Activated CD4-positive, CD25-positive, alpha-beta regulatory T cell treated with anti-CD3 and anti-CD28 coated beads, Interleukin-2, amount 50 U/mL, for 24 hours (primary cell): ENCODE measurements at places on chromosomes 3 and 15.
A peak's percentile ranks its signal among the peaks of the same experiment; 100 is the strongest.

DNA sequence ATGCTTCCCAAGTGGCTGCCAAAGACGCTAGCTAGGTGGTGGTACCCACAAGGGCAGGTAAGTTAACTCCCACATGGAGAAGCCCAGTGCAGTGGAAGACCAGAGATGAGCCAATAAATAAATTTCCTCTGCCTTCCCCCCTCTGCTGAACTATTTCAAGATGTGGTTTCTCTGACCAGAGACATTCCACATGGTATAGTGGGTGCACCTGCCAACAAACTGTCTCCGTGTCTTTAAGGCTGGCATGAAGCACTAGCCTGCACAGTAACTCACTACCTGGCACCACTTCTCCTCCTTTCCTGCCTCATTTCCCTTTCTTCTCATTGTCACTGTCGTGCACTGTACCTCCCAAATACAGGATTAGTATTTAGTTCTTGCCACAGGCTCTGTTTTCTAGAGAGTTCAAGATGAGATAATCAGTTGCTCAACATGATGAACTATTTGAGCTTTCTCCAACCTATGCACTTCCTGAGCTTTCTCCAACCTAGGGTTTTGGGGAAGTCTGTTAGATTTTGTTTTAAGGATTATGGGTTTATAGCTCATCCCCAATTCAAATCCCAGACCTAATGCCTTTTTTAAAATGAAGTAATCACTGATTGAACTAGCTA is 8.4 kb upstream of the CRTAP start:
- no peak for ATAC-seq

DNA sequence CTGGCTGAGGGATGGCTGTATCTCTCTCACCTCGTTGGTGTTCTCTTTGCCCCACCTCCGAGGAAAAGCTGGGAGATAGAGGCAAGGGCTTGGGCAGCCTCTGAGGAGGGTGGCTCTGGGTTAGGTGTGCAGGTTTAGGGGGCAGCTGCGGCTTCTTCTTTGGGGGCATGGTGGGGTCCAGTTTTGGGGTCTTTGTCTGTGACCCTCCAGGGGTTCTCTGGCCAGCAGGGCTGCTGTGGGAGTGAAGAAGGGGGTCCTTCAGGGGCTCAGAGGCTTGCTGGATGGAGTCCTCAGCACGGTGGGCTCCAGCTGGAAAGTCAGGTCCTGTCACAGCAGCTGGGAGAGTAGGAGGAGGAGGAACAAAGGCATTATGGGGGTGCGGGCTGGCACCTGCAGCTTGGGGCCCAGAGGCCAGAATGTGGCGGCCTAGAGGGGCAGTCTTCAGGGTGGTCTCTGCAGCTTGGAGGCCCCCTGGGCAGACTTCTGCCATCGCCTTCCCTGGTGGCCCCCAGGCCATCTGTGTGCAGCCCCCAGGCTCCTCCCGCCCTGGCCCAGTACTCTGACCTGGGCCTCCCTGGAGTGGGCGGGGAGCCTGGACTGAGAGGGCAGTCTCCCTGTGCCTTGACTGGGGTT is 7.0 kb downstream of the XIRP1 start:
- no peak for ATAC-seq

DNA sequence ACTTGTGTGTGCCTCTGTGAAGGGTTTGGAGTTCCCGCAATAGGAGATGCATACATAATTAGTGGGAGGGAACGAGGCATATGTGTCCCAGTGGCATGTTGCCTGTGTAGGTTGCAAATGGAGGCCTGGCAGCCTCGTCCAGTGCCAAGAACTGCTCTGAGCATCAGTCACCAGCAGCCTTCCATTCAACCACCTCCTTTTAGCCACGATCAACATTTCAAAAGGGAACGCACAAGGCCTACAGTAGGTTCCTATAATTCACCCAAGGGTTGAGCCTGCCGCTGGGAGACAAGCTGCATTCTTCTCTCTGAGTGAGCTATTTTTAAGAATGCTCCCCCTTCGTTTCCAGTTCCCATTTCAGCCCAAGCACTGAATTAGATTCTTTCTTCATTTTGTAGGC is 78.8 kb upstream of the CTNNB1 start:
- no peak for ATAC-seq

GRCh38 chr3:143685491-143685890 is 162.8 kb downstream of the SLC9A9 start:
- ATAC-seq: no peak

- ATAC-seq: no peak
Measured at GRCh38 chr15:82919231-82919886, 33.2 kb downstream of the HOMER2 start.

DNA sequence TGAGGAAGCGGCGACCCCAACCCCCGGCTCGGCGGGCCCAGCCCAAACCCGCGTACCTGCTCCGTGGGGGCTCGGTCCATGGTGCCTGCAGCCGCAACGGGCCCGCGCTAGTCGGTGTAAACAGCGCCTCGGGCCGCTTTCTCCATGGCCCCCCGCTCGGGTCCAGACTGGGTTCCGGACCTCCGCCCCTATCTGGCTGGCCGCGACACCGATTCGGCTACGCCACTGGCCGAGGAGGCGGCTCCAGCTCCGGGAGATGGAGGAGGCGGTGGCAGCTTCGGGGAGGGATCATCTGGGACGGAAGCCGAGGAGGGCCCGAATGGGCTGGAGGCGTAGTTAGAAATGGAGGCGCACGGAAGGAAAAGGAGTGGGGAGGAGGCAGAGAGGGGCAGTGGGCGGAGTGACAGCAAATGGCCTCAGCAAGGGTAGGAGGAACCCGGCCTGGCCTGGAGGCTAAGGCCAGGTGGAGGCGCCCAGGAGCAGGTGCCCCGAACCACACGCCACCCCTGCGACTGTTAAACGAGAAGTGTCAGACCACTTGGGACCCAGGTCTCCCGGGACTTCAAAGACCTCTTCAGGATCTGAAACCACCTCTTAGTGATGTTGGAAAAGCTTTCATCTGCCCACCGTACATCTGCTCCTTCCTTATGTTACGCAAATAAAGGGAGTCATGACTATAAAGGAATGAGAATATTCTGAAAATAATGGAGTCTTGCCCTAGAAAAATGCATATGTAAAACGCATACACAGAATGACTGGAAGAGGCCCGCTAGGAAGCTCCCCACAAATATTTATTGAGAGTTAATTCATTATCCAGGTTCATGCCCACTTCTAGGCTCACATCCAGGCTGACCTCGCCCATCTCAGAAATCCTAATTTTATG is at the start of gene SECISBP2L:
TSS of gene SECISBP2L (minus strand) at position 227 of the 883 bp plus-strand sequence. CDS start at position 80, 147 bp downstream.
- ATAC-seq: peak; percentile 93

DNA sequence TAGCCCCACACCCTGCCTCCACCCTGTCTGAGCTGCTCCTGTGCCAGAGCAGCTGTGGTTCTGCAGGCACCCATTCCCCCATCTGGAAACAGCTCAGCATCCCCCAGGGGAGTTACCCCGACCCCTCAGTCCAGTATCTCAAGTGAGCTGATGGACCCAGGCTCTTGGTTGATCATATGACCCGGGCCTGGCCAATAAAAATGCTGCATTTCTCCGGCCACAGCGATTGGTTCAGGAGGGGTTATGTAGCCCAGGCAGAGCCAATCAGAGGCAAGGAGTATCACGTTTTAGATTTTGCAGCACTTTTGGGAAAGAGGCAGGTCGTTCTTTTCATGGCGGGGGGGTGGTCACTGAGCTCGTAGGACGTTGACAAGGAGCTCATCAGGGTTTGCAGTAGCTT is 120.8 kb downstream of the TPRA1 start:
- no peak for ATAC-seq

DNA sequence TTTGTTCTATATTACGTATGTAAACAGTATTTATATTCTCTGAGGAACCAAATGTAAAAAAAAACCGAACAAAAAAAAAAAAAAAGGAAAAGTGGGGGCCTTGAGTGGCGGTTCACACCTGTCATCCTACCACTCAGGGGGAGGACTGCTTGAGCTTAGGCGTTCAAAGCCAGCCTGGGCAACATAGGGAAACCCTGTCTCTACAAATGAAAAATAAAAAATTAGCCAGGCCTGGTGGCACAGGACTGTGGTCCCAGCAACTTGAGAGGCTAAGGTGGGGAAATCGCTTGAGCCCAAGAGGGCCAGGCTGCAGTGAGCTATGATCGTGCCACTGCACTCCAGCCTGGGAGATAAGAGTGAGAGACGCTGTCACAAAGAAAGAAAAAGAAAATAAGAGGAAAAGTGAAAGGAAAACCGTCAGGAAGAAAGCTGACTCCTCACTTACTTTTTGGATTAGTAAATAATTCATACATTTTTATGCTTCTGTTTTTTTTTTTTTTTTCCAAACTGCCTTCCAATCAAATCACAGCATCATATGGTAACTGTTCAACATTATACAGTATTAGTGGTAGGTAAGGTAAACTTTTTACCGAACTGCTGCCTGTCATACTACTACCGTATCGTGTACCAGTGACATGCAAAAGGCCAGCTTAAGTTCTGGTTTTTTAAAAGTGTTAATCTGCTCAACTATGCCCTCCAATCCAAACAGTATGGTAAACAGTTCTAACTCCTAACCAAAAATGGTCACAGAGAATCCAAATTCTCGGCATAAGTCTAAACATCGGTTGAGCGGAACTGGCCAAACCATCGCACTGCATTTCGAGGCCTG is 1.2 kb downstream of the PHC3 start:
- ATAC-seq: peak; percentile 43

DNA sequence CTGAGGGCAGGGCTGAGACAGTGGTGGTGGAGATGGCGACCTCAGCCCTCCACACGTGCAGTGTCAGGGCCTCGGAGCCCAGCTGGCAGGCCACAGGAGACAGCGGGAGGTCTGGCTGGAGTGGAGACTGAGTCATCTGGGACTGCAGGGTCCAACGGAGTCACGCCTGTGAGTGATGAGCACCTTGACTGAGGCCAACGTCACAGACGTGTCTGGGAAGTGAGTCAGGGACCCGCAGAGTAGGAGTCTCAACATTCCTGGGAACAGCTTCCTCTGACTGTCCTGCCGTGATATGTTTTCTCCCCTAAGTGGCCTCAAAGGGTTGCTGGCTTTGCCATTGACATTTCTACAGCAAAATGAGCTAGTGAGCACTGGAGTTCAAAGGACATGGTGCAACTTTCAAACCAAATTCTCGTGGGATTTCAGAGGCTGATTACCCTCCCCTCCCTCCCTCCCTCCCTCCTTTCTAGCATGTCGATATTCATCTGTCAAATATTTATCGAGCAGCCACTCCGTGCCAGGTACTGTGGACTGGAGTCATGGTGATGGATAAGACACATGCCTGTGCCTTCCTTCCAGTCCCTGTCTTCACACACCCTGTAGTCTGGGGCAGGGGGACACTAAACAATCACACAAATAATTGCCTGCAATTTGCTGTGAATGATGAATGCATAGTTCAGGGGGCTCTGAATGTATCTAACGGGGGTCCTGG is 53.3 kb upstream of the AMOTL2 start:
- no peak for ATAC-seq

GRCh38 chr3:115388166-115388565 is 235.1 kb upstream of the GAP43 start:
- ATAC-seq: no peak

DNA sequence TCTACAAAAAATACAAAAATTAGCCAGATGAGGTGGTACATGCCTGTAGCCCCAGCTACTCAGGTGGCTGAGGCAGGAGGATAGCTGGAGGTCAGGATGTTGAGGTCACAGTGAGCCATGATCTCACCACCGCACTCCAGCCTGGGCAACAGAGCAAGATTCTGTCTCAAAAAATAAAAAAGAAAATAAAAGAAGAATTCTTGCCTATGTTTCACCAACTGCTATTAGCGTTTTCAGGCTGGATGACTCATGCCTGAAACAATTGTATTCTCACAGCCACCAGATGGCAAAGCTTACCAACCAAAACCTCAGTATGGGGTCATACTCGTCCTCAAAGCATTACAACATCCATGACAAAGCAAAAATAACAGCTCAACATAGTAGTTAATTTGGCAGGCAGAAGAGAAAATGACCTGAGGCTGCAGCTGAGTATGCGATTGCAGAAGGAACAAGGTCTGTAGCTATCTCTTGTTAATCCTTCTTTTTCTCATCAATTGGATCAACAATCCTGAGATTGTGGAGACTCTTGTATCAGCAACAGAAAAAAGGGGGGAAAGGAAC is 52.2 kb downstream of the TP53BP1 start:
- peak; percentile 96 for ATAC-seq

DNA sequence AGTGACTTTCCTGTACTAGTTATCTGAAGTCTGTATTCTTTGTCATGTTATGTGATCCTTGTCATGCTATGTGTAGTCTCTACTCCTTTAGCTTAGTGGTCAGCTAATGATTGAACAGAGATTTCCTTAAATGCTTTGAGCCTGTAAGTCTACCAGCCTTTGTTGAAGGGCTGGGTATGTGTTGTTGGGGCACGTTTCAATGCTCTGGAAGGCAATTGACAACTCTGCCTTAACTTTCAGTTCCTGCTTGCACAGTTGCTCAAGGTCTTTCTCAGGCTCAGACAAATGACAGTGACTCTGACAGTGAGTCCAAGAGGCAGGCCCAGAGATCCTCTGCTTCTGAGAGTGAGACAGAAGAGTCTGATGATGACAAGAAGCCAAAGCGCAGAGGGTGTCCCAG is 89.3 kb downstream of the CHD2 start:
- ATAC-seq: no peak

- no peak for ATAC-seq
Measured at GRCh38 chr3:138227650-138228049, 40.5 kb downstream of the ARMC8 start.

GRCh38 chr15:51833772-51834171 is 4.3 kb downstream of the TMOD3 start:
- ATAC-seq: peak; percentile 74

GRCh38 chr3:156790156-156790555 is 36.0 kb upstream of the LEKR1 start:
- ATAC-seq: no peak

GRCh38 chr15:63892794-63893441 is 59.2 kb upstream of the HERC1 start:
- peak; percentile 86 for ATAC-seq

GRCh38 chr3:53489787-53490458 is 4.5 kb upstream of the CACNA1D start:
- ATAC-seq: no peak

- ATAC-seq: no peak
Measured at GRCh38 chr15:77684341-77685081, 51.8 kb upstream of the LINGO1 start.

DNA sequence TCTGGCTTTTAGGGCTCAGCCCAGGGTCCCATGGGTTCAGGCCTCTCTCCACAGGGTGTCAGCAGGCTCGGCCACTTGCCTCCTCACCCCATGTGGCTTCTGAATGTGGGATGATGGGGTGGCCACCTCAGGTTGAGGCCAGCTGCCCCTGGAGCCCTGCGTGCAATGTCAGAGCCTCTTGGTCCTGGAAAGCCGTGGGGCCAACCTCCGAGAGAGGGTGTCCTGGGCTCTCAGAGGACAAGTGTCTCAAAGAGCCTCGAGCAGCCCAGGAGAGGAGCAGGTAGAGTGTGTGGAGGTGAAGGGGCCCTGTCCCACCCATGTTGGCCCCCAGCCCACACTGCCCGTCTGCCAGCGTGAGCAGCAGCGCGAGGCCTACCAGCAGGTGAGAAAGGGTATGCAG is 86.0 kb downstream of the PLXNA1 start:
- no peak for ATAC-seq

- no peak for ATAC-seq
Measured at GRCh38 chr3:167909504-167909896, 174.0 kb downstream of the SERPINI1 start.

DNA sequence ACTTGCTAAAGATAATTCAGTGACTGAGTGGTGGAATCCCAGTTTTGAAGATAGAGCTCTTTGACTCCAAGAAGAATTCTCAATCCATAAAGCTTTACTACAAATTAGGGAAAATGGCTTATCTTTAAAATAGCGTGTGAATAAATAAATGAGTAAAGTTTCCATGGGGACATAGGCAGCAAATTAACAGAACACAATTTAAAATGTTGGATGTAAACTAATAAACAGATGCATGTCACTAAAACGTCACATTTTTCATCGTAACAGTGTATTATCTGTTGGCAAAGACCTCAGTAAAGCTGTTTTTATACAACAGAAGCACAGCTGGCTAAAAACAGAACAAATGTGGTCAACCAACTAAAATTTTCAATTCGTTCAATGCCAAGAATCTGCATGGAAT is 913.9 kb upstream of the CFAP20DC start:
- ATAC-seq: no peak
